Nephron progenitor cell (in vitro differentiated cells): ENCODE measurements at places on chromosomes 12 and 14.

DNA sequence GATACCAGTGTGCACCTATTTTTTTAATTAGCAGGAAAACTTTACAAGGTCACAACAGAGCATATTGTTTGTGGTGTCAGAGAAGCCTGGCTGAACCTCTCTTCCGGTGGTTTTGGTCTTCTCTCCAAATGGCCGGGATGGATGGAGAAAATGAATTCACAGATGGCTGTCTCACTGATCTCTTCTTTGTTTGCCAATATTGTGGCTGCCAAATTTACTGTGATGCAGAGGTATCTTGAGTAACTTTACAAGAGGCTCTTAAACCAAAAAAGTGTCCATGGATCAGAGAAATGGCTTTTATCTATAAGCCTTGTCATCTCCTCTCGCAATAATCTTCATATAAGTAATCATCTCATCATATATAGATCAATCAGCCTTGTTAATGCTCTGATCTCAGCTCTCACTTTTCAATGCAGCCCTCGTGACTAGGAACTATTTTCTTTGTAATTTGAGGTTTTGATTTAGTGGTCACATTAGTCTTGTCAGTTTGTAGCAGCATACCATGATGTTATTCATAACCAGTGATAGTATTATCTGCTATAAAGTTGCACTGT lies 308.1 kb downstream of the EGLN3 start:
- no peak for DNase-seq

- DNase-seq: no peak
Measured at GRCh38 chr12:77442633-77443032, 377.3 kb upstream of the E2F7 start.

DNA sequence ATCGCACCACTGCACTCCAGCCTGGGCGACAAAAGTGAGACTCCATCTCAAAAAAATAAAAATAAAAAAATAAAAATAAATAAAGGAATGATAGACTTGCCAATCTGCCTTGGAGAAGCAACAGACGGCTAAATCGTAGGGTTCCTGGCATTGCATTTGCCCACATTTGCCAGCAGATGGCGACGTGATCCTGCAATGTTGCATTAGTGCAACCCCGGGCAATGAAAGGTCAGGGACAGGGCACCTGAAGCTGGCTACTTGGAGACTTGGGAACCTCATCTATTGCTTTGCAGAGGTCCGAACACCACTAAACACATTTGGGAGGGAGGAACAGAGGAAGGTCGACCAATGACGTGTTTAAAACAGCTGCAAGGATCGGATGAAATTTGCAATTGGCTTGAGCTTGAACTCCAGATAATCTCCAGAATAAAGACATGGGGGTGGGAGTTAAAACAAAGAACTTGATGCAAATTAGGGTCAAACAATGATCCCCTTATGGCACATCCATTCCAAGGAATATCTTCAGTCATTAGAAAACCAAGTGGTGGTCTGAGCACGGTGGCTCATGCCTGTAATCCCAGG lies 34.6 kb downstream of the SPRING1 start:
- DNase-seq: peak; percentile 78

- no peak for DNase-seq
Measured at GRCh38 chr14:91945751-91946621, 1.5 kb downstream of the FBLN5 start.

DNA sequence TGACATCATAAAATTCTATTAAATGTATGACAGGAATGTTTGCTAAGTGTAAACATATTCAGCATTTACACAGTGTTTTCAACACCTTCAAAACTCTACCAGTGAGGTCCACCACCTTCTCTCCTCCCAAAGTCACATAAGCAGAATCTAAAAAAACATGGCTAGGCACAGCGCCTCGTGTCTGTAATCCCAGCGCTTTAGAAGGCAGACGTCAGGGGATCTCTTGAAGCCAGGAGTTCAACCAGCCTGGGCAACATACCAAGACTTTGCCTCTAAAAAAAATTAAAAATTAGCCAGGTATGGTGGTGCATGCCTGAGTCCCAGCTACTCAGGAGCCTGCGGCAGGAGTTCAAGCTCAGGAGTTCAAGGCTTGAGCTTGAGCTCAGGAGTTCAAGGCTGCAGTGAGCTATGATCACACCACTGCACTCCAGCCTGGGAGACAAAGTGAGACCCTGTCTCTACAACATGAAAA lies 30.0 kb downstream of the NUMB start:
- DNase-seq: no peak

DNA sequence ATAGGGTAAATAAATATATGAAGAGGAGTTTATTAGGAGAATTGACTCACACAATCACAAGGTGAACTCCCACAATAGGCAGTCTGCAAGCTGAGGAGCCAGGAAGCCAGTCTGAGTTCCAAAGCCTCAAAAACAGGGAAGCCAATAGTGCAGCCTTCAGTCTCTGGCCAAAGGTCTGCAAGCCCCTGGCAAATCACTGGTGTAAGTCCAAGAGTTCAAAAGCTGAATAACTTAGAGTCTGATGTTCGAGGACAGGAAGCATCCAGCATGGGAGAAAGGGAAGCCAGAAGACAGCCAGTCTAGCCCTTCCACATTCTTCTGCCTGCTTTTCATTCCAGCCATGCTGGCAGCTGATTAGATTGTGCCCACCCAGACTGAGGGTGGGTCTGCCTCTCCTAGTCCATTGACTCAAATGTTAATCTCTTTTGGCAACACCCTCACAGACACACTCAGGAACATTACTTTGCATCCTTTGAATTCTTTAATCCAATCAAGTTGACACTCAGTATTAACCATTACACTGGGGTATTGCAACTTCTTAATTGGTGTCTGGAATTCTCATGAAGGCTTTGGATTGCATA lies 736.5 kb upstream of the LMO3 start:
- DNase-seq: no peak

DNA sequence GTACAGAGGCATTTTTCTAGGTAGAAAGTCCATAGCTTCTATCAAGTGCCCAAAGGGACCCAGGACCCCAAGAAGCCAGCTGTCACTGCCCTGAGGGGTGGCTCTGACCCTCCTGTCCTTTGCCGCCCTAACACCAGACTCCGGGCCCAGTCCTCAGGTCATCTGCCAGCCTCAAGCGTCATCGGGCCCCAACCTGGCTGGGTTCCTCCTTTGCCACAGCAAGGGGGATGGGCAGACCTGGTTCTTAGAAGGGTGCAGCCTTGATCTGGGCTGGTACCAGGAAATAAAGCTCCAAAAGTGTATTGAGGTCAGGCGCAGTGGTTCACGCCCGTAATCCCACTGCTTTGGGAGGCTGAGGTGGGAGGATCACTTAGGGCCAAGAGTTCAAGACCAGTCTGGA lies 27.1 kb upstream of the FAM222A start:
- DNase-seq: no peak
